Stimulated activated CD4-positive, alpha-beta T cell treated with anti-CD3 and anti-CD28 coated beads, Interleukin-12 subunit alpha, Interleukin-12 subunit beta, amount 100 ng/mL, for 24 hours (primary cell): ENCODE measurements at places on chromosomes 16 and 17.

GRCh38 chr16:49036126-49036525, 245.5 kb downstream of the CBLN1 start:
- no peak for DNase-seq

GRCh38 chr17:35773679-35774425, 13.2 kb downstream of the C17orf50 start:
- DNase-seq, result no peak

DNA sequence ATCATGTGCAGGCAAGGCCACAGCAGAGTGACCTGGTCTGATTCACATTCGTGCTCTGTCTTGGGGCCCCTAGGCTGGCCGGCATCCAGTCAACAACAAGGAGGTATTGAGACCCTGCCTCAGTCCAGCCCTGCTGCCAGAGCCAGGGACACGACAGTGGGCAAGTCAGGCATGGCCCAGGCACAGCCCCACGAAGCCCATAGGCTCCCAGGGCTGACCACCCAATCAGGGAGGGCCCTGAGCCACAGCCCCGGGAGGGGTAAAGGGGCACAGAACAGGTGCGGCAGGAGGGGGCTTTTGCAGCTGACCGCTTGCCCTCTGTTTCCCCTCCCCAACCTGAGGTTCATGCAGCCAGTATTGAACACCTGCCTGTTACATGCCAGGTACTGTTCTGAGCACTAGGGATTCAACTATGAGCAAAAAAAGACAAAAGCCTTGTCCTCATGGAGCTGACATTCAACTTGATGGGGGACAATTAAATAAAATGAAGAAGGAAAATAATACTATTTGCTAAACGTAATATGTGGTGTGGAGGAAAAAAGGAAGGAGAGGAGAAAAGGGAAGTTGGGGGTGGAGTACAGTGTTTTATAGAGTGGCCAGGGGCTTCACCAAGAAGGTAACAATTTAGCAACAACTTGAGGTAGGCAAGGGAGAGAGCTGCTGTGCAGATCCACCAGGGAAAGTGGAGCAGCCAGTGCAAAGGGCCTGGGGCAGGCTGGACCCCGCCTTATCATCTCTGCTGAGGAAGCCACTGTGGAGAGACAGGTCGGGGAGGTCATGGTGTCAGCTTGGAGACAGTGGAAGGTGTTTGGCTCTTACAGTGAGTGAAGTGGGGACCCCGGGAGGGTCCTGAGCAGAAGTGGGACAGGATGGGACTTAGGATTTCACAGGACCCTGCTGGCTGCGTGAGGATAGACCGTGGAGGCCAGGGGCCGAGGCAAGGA, 6.1 kb downstream of the DRC3 start:
- no peak for DNase-seq

GRCh38 chr17:62780269-62780668, 27.8 kb downstream of the MARCHF10 start:
- no peak for DNase-seq

DNA sequence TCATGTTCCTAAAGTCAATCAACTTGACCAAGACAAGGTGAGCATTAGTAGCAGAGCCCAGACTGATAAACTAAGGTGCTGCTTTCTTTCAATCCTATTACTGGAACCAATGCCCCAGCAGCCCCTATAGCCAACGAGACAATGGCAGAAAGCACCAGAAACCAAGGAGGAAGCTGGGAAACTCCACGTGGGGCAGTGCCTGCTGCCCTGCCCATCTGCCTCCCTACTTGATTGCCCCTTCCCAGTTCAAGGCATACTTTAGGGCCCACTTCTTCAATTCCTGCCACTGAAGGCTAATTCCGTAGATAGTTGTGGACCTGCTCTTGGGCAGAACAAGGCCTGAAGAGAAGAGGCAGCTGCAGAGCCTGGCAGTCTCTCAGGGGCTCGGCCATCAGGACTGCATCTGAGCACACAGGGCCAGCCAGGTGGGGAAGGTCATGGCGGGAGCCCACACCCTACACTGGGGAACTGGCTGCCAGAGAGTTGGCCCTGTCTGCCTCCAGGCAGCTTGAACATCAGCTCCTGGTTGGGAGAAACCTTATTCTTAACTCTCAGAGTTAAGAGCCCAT, 30.9 kb downstream of the WSB1 start:
- DNase-seq, result no peak

DNA sequence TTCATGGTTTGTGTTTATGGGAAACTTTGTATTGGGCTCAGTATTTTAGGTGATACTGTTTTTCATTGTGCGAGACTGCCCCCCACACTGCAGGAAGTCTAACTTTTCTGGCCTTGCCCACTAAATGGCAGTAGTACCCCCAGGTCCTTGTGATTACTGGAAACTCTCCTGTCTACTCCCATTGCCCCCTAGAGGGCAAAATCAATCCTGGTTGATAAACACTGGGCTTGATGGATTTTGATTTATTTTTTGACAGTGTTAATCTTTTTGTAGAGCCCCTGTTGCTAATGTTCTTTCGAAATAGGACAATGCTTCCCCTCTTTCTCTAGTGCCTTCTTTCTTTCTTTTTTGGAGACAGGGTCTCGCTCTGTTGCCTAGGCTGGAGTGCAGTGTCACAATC, 15.5 kb downstream of the METTL9 start:
- DNase-seq, result no peak

DNA sequence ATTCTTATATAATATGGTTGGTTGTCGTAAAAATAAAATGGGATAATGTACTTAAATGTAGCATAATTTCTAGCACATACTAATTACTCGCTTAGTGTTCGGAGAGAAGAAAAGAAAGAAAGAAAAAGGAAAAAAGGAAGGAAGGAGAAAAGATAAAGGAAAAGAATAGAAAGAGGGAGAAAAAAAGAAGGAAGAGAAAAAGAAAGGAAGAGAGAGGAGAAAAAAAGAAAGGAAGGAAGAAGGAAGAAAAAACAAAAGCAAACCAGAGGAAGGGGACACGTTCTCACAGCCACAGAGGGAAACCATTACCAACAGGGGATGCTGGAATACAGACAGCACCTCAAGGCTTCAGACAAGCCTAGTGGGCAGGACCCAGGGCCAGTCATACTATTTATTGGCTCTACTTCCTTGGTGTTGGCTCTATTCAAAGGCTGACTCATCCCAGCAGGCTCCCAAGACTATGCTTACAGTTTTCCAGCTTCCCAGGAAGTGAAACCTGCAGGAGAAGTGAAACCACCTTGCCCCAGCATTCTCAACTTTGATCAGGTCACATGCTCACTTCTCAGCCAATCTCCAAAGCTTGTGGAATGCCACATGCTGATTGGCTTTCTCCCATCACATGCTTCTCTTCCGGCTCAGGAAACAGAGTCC, 273.5 kb upstream of the IRX5 start:
- no peak for DNase-seq
